Activated T-cell treated with anti-CD3 and anti-CD28 coated beads, Interleukin-2, amount 50 U/mL, for 1 hour (primary cell): ENCODE measurements at places on chromosomes 2 and 18.

DNA sequence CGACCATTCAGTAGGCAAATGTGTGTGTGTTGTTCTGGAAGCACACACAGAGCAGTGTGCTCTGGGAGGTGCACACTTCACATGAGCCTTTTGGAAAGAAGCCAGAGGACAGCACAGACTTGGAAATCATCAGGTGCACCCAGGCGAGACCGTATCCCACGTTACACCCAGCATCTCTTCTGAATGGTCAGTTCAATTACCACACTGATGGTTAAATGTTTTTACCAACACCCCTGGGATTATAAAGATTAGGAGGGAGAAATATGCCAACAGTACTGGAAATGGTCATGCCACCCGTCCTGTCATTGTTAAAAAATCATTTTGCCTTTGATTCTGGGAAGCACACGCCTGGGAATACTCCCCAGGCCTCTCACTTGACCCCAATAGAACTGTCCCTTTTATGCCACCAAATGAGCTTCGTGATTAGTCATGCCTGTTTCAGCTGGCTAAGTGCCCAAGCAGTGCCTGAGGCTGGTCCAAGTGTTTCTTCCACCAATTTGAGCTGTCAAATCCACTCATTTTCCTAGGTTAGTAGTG, 183.7 kb downstream of the NRP2 start:
- DNase-seq, result no peak

- DNase-seq, result no peak
Observed at GRCh38 chr18:12274793-12275192, 20.6 kb downstream of the CIDEA start.

DNA sequence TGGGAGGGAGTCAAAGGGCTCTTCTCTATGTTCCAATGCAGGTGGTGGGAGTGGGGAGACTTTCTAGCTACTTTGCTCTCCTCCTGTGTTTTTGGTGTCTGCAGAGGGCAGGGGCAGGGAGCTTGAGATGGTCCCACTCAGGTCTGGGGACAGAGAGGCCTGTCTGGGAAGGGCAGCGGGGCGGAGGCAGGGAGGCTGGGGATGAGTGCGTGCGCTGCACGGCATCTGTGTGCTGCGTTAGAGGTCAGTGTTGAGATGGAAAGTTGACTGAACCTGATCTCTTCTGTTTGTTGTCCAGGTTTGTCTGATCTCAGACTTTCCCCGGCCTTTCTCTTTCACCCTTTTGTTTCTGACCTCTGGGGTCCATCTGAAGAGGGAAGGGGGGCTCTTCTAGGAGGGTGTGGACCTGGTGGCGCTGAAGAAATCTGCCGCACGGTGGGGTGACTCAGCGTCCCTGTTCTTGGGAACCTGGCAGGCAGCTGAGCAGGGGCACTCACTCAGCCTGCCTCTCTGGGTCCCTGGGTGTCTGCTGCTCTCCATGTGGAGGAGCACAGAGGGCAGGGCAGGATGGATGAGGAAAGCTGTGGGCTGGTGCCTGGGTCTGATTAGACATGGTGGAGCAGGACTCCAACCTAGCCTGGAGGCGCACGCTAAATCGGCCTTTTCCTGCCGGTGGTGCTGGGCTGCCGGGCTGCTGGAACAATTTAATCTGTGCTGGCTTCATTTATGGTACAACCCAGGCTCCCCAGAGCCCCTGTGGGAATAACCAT, 24.1 kb downstream of the IGFBP2 start:
- no peak for DNase-seq

DNA sequence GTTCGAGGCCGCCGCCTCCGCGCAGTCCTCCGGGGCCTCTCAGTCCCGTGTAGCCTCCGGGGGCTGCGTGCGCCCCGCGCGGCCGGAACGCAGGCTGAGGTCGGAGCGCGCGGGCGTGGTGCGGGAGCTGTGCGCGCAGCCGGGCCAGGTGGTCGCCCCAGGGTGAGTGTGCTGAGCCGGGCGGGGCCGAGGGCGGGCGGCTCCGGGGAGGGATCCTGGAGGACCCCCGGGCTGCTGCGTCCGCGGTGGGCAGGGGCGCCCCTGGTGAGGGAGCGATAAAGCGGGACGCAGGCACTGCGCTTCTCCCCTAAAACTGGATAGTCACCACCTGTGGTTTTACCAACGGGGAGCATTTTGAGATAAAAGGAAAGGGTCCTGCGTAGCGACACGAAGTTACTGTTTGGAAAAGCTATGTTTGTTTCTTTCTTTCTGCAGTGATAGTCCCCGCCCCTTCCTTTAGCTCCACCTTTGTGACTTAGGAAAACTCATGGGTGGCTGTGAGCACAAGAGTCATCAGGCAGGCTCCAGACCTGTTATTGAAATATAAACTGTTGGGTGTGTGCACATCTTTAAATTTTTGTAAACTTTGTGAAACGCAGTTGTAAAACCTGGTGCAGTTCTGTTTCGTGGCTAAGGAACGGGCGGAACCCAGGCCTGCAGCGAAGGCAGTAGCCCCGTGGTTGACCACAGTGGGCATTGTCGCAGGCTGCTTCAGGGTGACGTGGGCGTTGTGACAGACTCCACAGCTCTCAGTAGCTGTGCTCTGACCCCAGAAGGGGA, 687 bp downstream of the CTDP1 start:
- peak; percentile 41 for DNase-seq

- DNase-seq, result no peak
Observed at GRCh38 chr2:219533930-219534661, 9.5 kb downstream of the CHPF start.

DNA sequence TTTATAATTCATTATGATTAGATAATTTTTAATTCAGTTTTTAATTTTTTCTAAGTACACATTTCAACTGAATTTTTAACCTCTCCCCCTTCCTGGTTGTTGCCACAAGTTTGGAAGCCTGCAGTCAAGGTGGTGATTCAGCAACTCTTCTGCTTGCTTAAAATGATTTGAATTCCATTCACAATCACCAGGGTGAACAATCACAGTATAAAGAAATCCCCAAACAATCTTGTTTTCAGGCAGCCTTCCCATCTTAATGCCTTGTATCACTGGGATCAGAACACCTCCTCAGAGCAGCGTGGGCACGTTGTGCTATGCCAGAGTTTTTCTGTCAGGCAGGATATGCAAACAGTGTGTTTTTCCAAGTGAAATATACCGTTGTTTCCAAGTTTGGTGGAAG, 46.7 kb upstream of the BARD1 start:
- no peak for DNase-seq

DNA sequence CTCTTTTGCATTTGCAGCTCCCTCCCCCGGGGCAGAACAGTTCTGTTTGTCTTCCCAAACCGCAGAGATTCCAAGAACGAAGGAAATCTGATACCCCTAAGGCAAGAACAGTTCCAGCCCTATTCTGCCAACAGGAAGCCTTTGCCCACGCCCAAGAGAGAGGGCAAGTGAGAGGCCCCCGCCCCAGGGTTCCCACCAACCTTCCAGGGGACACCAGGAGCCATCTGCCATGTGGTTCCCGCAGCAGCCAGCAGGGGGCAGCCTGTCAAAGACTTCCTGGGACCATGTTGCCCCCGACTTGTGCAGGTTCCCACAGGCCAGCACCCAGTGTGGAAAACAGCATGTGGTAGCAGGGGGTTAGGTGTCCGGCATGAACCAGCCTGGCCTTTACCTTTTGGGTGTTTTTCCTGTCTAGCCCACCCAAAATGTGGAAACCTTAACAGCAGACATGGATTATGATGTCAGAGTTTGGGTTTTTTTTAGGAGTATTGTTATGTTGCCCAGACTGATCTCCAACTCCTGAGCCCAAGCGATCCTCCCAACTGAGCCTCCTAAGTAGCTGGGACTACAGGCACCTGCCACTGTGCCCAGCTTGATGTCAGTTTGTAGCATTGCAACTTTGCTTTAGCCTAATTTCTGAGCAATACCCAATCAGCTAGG, 21.7 kb upstream of the EFHD1 start:
- peak; percentile 75 for DNase-seq

DNA sequence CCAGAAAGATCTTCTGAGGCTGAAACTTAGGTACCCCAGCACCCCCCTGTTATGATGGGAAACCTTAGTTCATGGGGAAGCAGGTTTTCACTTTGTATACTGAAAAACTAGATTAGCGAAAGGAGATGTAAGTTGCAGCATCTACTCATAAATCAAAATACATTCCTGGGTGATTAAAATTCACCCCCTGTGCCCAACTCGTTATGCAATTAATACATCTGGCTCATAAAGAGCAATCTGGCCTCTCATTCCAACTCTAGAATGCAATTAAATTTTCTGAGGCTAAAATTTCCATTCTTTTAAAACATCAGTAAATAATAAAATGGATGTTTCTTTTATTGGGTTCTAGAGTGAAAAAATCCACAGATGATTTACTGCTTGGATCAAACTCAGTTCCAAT, 110.9 kb upstream of the BZW1 start:
- no peak for DNase-seq

DNA sequence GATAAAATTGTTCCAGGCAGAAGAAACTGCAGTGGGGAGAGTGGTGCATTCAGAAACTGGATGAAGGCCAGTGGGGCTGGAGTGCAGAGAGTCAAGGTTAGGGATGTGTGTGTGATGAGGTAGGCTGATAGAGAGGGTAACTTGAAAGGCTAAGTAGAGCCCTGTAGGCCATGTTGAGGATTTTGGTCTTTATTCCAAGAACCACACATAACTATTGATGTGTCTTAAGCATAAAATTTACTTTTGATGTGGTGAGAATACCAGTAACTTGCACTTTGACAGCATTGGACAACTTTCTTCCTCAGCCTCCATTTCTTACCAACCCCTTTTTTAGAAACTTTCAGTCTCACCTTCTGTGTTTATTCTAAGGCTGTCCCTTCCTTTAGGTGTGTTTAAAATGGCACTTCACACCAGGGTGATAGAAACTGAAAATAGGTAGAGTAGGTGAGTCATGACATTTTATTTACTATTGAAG, 22.6 kb downstream of the MTX2 start:
- DNase-seq, result no peak

DNA sequence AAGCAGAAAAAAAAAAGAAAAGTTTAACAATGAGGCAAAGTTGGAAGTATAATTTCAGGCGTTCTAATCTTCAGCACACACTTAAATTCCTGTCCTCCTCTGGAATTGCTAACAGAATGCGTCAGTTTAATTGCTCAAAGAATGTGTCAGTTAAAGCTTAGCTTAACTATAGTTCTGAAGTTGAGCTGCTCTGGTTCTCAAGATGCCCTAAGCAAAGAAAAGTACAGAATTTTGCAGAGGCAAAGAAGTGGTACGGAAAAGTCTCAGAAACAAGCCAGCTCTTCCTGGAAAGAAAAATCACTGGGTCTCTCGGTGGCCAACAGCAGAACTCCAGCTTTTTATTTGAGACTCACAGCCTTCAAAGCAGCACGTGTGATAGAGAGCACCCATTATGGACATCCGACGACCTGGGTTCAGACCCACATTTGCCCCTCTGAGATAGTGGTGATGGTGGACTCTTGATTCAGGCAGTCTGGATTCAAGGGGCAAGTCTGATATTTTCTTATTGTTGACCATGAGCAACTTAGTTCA, 22.2 kb upstream of the MYO3B start:
- DNase-seq, result no peak
